ENCODE measurements at places on chromosomes 12 and 14. TPM values are rescaled to one million over a fixed set of nuclear protein-coding genes. Genes with fewer than 3 reads are reported as not detected.

- no peak for DNase-seq
Measured at GRCh38 chr12:30930238-30930637, 3.7 kb downstream of the TSPAN11 start.

DNA sequence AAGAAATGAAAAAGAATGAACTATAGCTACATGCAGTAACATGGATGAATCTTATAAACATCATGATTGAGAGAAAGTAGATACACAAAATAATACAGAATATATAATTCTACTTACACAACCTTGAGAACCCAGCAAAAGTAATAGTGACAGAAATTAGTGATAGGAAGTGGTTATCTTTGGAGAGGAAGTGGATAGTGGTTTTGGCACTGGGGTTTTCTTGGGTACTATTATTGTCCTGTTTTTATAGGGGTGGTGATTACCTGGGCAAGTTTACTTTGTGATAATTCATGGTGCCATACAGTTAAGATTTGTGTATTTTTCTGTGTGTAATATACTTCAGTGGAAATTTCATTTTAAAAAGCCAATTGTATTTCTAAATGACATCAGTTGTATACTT lies 352.7 kb downstream of the AEBP2 start:
- no peak for DNase-seq

DNA sequence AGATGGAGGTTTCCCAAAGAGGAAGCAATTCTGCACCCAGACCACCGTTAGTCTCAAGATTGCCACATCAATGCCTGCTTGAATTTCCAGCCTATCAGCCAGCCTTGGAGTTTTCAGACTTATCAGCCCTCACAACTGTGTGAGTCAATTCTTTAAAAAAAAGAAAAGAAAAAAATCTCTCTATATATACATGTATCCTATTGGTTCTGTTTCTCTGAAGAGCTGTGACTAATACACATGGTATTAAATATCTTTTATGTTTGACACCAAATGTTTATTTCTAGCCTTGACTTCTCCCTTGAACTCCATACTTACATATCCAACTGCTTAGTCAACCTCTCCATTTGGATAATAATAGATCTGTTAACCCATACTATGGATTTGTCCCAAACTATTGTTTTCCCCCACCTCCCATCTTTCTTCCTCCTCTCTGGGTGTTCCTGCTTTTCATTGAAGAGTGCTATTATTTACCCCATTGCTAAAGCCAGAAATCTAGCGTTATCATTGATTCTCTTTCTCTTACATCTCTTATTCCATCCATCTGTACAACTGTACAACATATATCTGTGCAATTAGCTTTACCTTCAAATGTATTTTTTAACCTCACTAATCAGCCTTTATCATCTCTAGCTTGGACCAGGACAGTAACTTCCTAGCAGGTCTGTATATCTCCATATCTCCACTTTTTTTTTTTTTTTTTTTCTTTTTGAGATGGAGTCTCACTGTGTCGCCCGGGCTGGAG lies 22.7 kb upstream of the EID3 start:
- DNase-seq: no peak

Gene LRRC43
- 0.39 TPM for polyA plus RNA-seq

DNA sequence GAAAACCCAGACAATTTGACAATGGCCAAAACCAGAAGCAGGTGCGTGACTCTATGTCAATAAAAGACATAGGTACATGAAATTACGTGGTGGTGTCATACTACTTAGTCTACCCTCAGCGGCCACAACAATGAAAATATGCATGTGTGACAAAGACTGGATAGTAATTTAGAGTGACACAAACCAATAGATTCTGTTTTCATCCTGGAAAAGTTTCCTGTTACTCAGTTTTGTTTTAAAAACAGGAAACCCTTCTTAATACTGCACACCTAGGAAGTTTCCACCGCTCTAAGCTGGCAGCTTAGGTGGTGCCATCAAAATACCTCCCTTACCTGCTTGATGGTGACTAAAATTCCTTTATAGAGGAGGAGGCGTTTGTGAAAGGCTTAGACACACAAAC lies 15.1 kb downstream of the POU6F1 start:
- DNase-seq: no peak

Gene TSPAN8
- polyA plus RNA-seq: 3.0 TPM

DNA sequence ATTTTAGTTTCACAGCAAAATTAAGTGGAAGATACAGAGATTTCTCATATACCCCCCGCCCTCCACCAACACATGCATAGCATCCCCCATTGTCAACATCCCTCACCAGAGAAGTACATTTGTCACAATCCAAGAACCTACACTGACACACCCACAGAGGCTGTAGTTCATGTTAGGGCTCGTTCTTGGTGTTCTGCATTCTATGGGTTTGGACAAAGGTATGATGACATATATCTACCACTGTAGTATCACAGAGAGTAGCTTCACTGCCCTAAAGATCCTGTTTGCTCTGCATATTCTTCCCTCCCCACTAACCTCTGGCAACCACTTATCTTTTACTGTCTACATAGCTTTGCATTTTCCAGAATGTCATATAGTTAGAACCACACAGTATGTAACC lies 444.6 kb upstream of the DCN start:
- no peak for DNase-seq

DNA sequence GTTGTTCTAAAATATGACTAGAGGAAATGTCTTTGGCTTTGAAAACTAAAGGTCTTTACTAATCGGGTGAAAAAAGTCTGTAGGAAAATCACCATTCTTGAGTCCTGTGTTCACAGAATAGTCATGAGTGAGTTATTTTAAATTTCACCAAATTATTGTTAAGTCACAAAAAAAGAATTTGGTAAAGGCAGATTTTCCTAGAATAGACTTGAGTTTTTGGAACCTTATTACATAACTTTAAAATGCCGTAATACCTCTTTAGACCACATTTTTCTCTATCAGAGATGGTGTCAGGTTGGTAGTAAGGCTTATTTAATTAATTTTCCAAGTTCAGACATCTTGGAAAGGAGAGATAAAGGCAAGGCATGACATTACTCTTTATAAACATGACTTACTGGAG lies 184.7 kb upstream of the GARIN2 start:
- DNase-seq: no peak

Gene PLCZ1
- polyA plus RNA-seq: not detected

- DNase-seq: no peak
Measured at GRCh38 chr12:115640929-115641328, 636.6 kb downstream of the MED13L start.

DNA sequence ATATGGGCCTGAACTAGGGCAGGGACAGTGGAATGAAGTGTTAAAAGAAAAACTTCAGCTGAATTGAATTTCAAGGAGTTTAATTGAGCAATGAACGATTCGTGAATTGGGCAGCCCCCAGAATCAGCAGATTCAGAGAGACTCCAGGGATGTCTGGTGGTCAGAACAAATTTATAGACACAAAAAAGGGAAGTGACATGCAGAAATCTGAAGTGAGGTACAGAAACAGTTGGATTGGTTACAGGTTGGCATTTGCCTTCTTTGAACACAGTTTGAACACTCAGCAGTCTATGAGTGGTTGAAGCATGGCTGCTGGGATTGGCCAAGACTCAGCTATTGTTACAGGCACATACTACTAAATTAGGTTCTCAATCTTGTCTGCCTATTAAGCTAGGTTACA lies 9.7 kb upstream of the TBPL2 start:
- no peak for DNase-seq

DNA sequence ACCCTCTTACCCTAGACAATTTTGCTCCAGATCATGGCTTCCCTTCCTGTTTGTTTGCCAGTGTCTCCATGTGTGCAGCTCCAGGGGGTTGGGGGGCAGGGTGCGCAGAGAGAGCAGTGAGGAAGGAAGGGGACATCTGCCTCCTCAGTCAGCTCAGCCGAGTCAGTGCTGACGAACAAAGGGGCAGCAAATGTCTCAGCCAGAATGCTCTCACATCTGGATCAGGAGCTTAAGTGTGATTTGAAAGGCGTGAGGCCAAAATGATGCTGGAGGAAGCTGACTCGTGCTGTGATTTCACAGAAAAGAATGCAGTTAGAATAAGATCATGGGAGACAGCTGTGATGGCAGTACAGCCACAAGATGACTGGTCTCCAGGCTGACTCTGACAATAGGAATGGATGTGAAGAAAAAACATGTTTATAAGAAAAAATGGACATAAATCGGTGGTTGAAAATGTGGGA lies 27.1 kb upstream of the CDK17 start:
- DNase-seq: peak; percentile 99

- DNase-seq: no peak
Measured at GRCh38 chr12:90124289-90124688, 415.7 kb upstream of the ATP2B1 start.

- peak; percentile 90 for DNase-seq
Measured at GRCh38 chr12:110698171-110698902, 9.4 kb upstream of the HVCN1 start.

- no peak for DNase-seq
Measured at GRCh38 chr12:88530868-88531267, 49.4 kb downstream of the KITLG start.

Gene FAR2
- polyA plus RNA-seq: 13.5 TPM

- no peak for DNase-seq
Measured at GRCh38 chr12:5654019-5654418, 222.1 kb downstream of the NTF3 start.

DNA sequence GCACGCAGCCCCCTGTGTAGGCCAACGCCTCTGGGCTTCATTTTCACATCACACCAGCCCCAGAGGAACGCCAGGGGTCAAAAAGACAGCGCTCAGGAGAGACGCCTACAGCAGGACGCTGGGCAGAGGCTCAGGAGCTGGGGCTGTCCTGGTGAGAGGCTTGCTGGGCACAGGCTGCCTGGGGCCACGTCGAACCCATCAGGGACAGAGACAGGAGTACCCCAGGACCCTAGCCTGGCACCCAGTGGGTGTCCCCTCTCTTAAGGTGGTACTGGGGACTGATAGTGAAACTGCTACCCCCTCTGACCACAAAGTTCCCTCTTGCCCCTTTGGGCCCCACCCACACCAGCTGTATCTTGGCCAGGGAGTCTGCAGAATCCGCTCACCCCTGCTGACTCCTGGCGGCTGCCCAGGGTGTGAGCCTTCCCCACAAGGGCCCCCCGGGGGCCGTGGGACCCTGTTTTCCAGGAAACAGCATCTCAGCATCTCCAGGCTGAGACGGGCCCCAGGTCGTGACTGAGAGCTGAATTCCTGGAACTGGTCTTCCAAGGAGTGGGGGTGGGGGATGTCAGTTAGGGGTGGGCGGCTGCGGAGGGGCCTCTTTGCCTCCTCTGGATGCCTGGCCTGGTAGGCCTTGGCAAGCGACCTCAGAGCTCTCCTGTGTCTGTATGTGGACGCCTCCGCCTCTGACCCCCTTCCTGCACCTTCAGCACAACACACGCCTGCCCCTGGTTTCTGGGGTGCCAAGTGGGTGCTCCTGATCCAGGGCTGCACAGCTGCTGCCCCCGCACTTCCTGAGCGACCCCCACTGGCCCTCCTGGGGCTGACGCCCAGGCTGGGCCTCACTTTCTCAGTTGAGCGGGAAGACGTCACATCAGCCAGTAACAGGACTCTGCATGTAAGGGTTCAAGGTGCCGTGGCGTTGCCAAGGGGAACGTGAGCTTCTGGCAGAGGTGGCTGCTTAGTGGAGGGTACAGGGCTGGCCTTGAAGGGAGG lies 321.9 kb upstream of the RTL1 start:
- DNase-seq: no peak

Gene CCDC197
- not detected for polyA plus RNA-seq

Gene ACSM4
- 0.16 TPM for polyA plus RNA-seq

Gene KRT73
- not detected for polyA plus RNA-seq

DNA sequence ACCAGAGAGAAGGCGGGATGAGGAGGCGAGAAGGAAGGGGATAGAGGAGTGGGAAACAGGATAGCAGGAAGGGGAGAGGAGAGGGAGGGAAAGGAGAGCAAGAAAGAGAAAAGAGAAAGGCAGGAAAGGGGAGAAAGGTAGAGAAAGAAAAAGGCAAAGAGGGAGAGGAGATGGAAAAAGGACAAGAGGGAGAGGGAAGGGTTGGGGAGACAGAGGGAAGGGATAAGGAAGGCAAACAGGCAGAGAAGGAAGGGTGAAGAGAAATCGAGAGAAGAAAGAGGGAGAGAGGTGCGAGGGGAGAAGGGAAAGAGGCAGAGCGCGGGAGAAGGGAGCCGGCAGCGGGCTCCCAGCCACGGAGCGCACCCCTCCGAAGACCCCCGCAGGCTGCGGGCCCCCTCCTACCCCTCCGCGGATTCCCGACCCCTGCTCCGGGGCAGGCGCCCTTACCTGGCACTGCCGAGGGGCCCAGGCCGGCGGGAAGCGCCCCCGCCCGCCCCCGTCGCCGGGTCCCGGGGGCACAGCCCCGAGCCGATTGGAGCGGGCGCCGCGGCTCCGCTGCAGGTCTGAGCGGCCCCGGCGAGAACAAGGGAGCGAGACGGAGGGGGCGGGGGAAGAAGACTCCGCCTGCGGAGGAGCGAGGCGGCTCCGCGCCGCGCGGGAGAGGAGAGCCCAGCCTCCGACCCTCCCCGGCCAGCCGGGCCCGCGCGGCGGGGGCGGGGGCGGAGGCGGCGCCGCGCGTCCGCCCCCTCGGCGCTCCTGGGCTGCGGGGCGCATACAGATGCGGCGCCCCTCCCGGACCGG lies at the start of gene CDH24:
Gene CDH24 (minus strand): TSS at position 565 of the 801 bp plus-strand sequence. CDS start 1,787 bp downstream, outside the sequence.
- DNase-seq: peak; percentile 91

DNA sequence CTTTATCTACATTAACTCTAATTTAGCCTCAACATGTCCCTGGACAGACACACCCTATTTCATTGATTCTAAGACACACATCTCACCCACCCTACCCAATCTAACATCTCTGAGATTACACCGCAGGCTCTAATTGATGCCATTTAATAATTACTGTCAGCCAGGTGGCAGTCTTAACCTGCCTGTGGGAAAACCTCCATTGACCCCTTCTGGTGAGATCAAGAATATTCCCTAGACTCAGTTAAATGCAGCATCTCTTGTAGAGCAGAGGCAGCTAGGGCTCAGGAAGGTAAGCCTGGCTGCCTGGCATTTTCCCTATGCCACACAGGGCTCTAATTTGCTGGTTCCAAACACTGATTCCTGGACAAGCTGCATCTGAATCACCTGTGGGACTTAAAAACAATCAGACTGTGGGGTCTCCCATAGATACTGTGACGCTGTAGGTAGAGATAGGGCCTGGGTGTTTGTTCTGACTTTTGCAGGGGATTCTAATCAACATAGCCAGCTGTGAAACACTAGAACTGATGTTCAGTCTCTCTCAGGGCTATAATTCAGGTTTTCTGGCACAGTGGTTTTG lies 14.3 kb downstream of the MCRS1 start:
- no peak for DNase-seq
